Progenitor cell of endocrine pancreas (in vitro differentiated cells): ENCODE measurements at places on chromosomes 6 and 20. TPM values are rescaled to one million over a fixed set of nuclear protein-coding genes. Genes with fewer than 3 reads are reported as not detected.

GRCh38 chr6:37057678-37058077 lies 52.2 kb downstream of the FGD2 start:
- no peak for DNase-seq

- DNase-seq: no peak
Measured at GRCh38 chr6:108562503-108562993, 1.8 kb downstream of the FOXO3 start.

- DNase-seq: peak; percentile 68
Measured at GRCh38 chr6:138572167-138572875, 73.0 kb upstream of the NHSL1 start.

GRCh38 chr6:84776392-84776791 lies 12.0 kb upstream of the TBX18 start:
- no peak for DNase-seq

The ZNF165 gene
- 9.7 TPM in 2 replicates for total RNA-seq

The HTR1E gene
- total RNA-seq: 0.13 TPM in 1 of 2 replicates, not detected in the other

- no peak for DNase-seq
Measured at GRCh38 chr6:78462728-78463127, 404.6 kb upstream of the IRAK1BP1 start.

DNA sequence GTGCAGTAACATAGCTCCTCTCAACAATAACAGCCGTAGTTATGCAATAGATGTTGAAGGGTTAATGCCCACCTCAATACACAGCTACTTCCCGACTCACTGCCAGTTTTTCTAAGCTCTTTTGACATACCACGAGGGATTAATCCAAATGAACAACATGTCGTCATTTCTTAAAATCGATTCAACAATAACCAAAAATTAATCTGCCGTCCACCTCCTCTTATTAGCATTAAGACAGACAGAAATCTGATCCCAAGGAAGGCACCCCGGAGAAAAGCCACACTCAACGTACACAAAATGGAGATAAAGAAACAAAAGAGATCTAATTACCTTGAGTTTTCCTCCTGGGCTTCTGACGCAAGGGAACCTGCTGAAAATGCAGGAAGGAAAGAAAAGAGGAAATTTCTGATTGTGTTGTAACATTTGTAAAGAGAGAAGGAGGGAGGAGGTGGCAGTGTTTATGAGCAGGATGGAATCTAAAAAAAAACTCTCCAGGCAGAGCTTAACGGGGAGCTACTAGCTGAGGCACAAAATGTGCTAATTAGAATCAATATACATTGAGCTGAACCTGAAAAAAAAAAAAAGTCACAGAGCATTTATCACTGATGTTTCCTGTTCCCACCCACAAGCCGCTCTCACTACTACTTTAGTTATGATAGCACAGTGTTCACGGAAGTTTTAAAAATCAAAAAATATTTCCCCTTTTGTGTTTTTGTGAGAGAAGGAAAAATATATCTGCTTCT lies 109.3 kb downstream of the IPCEF1 start:
- DNase-seq: no peak

The OR2J3 gene
- total RNA-seq: not detected in 2 replicates

GRCh38 chr6:112743323-112743722 lies 396.2 kb downstream of the RFPL4B start:
- DNase-seq: no peak

The RFX6 gene
- total RNA-seq: 28.7 and 34.2 TPM in 2 replicates
